ENCODE measurements at places on chromosomes 2 and 18.

GRCh38 chr2:181165199-181165868, 184.9 kb downstream of the UBE2E3 start:
- DNase-seq = no peak

- no peak for DNase-seq
Measured at GRCh38 chr2:68236876-68237275, 15.5 kb downstream of the PPP3R1 start.

- no peak for DNase-seq
Measured at GRCh38 chr2:197944416-197945096, 140.2 kb downstream of the PLCL1 start.

DNA sequence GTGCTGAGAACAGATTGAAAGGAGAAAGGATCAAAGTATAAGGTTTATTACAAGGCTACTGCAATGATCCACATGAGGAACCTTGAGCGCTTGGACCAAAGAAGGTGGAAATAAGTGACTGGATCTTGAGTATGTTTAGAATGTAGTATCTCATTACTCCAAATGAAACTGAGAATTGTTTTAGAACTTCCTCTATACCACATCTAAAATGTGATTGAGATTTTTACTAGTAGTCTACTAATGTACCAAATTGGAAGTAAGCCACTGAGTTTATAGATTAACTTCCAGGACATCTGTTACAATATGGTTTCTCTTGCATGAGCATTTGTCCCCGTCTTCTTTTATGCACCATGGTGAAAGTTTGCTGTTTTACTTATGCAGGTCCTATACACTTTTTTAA, 300.5 kb downstream of the SUCLG1 start:
- DNase-seq = no peak

GRCh38 chr2:232492236-232492848, 4.7 kb upstream of the ECEL1 start:
- no peak for DNase-seq

GRCh38 chr18:22385718-22386117, 32.0 kb downstream of the CTAGE1 start:
- DNase-seq = no peak

Measured in stimulated activated CD4-positive, alpha-beta T cell treated with anti-CD3 and anti-CD28 coated beads, Interleukin-1b, Interleukin-23, amount 100 ng/mL, for 24 hours (primary cell).